ENCODE measurements at places on chromosomes 5 and 9. TPM values are rescaled to one million over a fixed set of nuclear protein-coding genes. Genes with fewer than 3 reads are reported as not detected.

Gene MED7
- total RNA-seq: 19.3 TPM

Gene HDHD3
- total RNA-seq: 26.2 TPM

- DNase-seq: no peak
Observed at GRCh38 chr5:144103611-144104485, 66.6 kb downstream of the YIPF5 start.

DNA sequence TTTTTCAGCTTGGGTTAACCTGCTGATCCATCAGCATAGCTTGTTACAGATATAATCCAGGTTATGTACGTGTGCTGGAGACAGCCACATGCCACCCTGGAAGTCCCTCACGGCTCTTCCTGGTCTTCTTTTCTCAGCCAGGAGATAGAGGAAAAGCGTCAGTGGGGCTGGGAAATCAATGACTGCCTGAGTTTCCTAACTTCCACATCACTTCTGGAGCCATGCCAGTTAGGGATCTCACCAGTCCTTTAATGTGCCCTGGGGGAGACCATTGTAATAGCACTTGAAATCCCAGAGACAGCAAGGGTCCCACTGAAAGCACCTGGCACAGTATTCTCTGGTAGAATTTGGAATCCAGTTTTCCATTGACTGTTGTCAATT, 29.2 kb downstream of the ANXA2R start:
- no peak for DNase-seq

GRCh38 chr9:12961276-12961809, 186.5 kb downstream of the LURAP1L start:
- no peak for DNase-seq

DNA sequence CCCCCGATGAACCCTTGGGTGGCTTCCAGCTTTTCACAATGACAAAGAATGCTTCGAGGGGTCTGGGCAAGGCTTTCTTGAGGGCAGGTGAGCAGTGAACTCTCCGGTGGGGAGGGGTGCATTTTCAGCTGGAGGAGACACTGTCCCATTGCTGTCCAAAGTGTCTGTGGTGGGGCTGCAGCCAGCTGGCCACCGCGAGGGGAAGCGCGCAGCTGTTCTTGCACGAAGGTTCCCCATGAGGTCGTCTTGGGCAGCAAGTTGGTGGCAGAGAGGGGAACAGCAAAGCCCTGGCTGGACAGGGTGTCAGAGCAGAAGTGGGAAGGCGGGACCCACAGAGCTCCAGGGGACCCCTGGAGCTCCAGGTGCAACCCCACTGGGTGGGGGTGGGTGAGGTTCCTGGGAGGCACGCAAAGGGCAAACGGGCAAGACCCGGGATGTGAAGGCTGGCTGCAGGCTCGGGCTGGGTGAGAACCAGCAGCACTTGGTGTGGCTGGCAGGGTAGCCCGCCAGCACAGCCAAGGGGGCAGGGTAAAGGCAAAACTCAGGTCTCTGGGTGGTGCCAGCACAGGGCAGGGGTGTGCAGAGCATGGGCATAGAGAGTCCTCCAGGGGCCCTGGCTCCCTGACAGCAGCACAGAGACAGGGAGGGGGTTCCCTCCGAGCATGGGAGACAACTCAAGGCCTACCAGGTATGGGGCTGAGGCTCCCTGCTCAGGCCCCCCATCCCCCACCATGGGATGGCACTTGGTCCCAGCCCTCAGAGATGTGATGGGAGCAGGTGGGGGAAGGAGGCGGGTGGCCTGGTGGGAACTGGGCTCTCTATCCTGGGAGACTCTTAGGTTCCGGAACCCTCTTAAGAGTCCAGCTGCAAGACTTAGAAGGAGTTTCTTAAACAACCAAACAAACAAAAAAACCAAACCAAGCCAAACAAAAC, 26.6 kb downstream of the TSPAN17 start:
- no peak for DNase-seq

GRCh38 chr9:129552064-129552463, 68.8 kb downstream of the C9orf50 start:
- DNase-seq: no peak

DNA sequence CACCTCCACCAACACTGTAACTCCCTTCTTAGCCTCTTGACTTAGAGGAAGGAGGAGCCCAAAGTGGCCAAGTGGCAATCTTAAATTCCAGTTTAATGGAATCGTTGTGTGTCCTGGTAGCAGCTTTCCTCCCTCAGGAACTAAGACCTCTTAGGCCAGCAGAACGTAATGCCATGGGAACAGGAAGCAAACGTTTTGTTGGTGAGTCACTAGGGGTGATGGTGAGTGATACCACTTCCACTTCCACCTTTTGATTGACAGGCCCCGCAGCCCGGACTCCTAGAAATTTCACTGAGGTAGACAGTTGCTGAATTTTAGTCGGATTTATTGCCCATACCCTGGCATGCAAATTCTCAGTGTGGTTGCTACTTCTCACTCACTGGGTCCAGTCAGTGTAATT, 94.2 kb upstream of the FBN2 start:
- DNase-seq: no peak

DNA sequence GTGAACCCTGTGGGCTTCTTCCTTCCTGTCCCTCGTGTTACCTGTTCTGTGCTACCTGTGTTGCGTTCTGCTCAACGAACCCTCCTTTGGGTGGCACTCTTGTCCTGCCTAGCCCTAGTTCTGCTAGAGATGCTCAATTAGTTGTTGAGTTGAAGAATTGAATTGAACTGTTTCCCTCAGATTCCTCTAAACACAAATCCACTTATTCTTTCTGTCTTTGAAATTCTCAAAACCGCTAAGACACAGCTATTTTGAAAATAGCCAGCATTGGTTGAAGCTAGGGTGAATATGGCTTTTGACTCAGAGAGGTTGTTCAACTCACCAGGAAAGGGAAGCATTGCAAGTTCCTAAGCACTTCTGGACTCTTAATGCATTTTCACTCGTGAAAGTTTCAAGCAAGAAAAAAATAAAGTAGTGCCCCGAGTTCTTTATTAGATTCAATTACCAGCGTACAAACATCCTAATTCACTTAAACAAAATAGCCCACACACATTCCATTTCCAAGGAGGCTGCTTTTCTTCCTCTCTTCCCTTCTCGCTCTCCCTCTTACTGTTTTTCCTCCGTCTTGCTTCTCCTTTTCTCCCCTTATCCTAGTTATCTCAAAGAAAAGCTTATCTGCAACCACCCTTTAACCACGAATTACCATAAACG, 642 bp upstream of the ITGA1 start:
- DNase-seq: peak; percentile 50

DNA sequence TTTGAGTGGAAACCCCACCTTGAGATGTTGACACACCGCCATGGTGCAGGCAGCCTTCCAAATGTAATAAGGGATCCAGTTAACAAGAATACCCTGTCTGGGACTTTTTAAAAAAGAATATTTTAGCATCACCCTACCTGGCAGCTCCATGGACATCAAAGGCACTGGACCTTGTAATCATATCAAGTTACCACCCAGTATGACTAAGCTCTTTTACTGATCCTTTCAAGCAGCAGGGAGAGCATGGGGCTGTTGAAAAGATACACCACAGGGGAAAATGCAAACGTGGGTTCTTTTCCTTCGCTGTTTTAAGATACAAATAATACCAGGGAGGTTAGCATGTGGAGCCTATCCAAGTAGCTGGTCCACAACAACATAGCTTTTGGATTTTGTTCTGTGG, 211.2 kb downstream of the SAXO1 start:
- no peak for DNase-seq
